ENCODE measurements at places on chromosomes 3 and 15. TPM values are rescaled to one million over a fixed set of nuclear protein-coding genes. Genes with fewer than 3 reads are reported as not detected.
A peak's percentile ranks its signal among the peaks of the same experiment; 100 is the strongest.

ACSBG1 gene
- 0.18 TPM for polyA plus RNA-seq

- DNase-seq: no peak
Measured at GRCh38 chr3:101807888-101808287, 28.9 kb downstream of the NXPE3 start.

DNA sequence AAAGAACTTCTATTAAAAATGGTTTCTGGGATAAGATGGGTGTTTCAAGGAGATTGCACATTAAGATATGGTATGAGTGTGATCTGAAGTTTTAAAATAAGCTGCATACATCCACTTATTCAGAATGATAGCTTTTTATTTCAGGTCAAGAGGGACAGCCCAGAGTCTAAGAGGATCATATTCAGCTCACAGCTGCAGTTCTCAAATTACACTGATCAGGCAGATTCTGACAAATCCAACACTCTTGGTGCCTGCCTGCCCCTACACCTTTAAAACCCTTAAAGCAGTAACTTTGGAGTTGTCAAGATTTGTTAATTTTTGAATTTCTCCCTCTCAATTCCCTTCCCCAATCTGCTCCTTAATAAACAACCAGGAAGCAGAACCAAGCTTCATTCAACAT, 9.1 kb upstream of the TMEM87A start:
- no peak for DNase-seq

CHRNB4 gene
- polyA plus RNA-seq: 0.18 TPM

- DNase-seq: no peak
Measured at GRCh38 chr3:59480486-59480995, 430.7 kb upstream of the CFAP20DC start.

SEMA3F gene
- polyA plus RNA-seq: 9.0 TPM

GRCh38 chr15:67107014-67107812, 41.8 kb downstream of the SMAD3 start:
- DNase-seq: no peak

- DNase-seq: no peak
Measured at GRCh38 chr15:40872791-40873693, 992 bp downstream of the RHOV start.

DNA sequence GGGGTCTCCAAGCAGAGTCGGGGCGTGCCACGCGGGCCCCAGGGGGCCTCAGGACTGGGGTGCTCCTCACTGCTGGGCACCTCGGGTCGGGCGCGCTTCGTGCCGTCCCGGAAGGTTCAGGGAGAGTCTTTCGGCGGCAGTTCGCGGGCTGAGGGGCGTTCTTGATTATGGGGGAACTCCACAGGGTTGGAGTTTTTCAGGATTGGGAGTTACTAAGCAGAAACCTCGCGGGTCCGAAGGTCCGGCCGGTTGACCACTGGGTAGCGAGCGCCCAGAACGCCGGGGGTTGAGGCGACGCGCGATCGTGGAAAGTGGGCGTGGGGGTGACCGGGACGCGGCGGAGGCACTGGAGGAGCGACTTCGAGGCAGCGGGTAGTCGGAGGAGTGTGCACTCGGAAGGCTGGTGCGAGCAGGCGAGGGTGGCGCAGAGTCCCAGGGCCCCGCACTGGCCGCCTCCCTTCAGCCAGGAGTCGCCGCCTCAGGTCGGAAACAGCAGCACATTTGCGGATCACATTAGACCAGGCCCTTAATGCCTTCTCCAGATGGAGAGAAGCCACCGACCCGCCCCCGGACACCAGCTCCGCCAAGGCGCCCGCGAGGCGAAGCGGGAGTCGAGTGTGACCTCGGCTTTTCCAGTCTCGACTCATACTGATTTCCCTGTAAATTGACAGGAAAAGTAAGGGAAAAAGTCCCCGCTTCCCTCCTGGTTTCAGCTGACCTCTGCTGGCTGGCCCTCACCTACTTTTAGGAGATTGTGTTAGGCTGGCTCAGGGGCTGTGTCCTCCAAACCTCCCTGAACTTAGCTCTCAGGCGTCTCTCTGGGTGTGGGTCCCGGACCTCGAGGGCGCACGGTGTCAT, 685 bp downstream of the ADAMTSL3 start:
- no peak for DNase-seq

GCHFR gene
- polyA plus RNA-seq: 5.6 TPM

PRR20G gene
- not detected for polyA plus RNA-seq

USP13 gene
- 48.8 TPM for polyA plus RNA-seq

- DNase-seq: no peak
Measured at GRCh38 chr15:91476861-91477260, 376.6 kb upstream of the SLCO3A1 start.

DNA sequence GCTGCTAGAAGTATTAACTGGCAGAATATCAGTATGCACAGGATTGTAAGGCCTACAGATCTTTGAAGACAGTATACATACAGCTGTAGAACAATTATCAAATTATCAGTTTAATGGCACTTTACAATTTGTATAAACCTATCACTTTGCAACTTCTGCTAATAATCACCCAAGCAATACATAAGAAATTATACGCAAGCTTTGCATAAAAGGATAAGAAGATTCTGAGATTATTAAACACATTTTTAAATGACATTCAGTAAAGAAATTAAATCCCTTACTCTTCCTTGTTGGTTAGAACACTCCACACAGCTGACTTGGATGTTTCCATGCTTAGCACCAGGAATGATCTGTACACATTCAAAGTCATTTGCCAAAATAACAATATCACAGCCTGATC, 46.8 kb downstream of the DMXL2 start:
- DNase-seq: no peak

GRCh38 chr3:139454346-139454745, 22.0 kb downstream of the RBP2 start:
- no peak for DNase-seq

STAC gene
- 40.1 TPM for polyA plus RNA-seq

GASK1A gene
- polyA plus RNA-seq: 4.4 TPM

- DNase-seq: no peak
Measured at GRCh38 chr3:170566413-170566812, 19.5 kb downstream of the SLC7A14 start.

RLBP1 gene
- 0.28 TPM for polyA plus RNA-seq

DNA sequence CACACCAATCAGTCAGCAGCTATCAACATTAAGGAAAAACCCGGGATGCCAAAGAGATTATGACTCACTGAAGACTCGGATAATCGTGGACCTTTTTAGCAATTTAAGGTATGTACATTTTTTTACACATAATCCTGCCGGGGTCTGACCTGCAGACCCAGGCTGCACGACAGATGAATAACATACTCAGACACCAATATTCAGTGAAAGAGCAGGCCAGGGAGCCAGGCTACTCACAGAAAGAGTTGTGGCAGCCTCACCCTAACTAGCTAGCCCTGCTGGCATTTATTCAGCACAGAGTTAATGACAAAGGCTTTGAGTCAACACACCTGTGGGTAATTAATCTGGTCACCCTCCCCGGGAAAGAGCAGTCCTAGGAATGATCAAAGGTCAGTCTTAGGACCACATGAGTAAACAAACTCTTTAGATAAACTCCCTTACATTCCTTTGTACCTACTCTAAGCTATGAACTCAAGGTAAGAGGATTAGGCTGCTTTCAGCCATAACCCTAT, 727.5 kb downstream of the TBL1XR1 start:
- no peak for DNase-seq

CHAC1 gene
- 9.5 TPM for polyA plus RNA-seq

GRCh38 chr3:144301863-144302262, 330.2 kb downstream of the DIPK2A start:
- DNase-seq: no peak

DNA sequence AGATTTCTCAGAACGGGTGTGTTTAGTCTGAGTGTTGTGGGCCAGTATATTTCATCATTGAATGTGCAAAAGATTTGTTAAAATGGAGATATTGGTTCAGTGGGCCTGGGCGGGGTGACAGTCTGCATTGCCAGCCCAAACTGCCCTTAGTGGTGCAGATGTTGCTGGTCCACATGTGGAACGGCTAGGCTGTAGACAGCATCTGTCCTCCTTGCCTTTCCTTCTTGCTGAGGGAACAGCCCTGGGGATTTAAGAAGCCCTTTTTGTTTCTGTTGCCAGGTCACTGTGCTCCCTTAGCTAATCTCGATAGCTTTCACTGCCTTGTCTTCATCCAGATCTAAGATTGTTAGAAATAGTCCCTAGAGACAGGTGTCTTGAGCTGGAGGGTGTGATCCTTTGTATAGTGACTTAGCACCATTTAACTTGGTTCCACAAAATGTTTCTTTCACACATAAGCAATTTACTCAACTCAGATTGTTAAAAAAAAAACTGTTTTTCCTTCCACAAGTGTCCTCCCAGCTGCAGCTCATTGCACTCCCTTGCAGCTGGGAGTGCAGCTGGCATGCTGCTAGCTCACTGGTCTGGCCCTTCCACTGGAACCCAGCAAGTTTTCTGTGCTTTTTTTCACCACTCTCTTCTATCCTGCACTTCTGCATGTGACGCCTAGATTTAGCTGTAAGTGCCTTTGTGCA, 37.5 kb downstream of the GAP43 start:
- no peak for DNase-seq

DMXL2 gene
- polyA plus RNA-seq: 21.3 TPM

GRCh38 chr3:142148792-142149672, at the start of gene TFDP2:
Gene TFDP2 (minus strand): TSS chr3:142149544. CDS start chr3:142101749, 47,795 bp downstream.
- DNase-seq: peak; percentile 66

- no peak for DNase-seq
Measured at GRCh38 chr3:105096071-105096470, 270.6 kb upstream of the ALCAM start.

RHOV gene
- 0.34 TPM for polyA plus RNA-seq

DNA sequence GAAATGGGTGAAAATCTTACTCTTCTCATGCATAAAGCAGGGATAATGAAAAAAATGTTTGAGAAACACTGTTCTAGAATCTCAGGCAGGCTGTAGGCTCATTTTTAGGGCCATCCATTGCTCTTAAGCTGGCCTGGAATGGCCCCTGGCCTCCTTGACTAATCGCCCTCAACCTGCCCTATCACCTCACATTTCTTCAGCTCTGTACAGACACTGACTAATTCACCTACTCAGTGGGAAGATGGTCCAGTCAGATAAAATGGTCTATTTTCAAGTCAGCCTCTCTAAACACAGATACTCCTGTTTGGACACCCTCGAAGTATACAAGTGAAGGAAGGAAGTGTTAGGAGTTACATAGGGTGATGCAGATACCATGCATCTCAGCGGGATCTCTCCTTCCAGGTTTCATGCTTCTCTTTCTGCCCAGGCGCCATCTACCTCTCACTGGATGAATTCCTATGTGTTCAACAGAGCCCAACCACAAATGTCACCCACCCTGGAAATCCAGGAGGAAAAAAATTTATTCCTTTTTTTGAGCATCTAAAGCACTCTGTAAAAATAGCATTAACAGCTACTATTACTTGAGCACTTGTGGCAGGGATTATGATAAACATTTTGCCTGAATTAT, 12.1 kb downstream of the FMN1 start:
- DNase-seq: no peak

DNA sequence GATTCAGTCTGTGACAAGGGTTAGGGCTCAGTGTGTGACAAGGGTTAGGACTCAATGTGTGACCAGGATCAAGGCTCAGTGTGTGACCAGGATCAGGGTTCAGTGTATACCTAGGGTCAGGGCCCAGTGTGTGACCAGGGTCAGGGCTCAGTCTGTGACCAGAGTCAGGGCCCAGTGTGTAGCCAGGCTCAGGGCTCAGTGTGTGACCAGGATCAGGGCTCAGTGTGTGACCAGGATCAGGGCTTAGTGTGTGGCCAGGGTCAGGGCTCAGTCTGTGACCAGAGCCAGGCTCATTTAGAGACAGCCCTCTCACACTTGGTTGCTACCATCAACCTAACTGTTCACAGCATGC, 24.2 kb downstream of the LOXL1 start:
- no peak for DNase-seq

DNA sequence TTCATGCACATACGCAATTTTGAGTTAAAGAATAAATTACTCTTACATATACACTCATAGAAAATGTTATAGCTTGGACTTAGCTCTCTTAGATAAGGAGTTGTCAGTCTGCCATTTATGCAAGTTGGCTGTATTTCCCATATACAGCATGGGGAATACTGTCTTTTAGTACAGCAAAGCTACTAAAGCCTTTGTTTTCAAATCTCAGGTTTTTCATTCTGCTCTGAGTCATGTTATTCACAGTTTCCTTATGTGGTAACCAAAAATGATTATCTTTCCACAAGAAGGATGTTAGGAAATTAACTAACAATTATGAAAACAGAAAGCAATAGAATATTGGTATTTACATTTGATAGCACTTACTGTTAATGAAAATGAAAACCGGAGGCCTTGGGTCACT, 4.3 kb upstream of the TIPARP start:
- DNase-seq: no peak

DNA sequence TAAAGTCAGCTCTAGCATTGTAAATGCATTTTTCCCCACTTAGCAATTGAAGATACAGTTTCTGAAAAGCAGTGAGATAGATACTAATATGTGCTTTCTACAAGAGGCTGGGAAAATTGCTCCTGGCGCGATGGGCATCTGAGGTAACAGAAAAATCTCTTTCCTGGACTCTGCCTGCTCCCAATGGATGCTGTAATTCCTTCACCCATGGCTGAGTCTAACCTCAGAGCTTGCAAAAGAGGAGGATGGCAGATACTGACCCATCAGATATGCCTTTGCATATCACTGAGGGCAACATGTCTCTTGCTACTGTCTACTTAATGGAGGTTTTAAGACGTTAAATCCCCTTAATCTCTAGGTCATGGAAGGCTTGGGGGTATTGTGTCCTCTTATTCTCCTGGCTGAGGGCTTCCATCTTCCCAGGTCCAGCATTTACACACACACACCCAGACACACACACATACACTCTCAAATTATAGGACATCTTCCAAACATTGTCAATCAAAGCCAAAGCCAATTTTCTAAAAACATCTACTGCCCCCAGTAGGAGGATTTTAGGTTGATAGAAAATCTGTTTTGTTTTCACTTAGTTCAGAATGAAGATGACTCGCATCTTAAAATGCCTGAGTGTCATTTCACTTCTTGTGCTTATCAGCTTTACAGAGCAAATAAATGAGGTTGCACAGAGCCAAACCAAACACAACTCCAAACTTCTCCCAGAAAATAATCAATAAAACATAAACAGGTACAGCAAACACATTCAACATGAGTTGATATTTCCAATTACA, 2.4 kb downstream of the TRPM1 start:
- no peak for DNase-seq

GRK7 gene
- 0.10 TPM for polyA plus RNA-seq

GRCh38 chr3:63914312-63914711, 2.1 kb upstream of the SCAANT1 start:
- no peak for DNase-seq

CNTN6 gene
- 1.2 TPM for polyA plus RNA-seq

DNA sequence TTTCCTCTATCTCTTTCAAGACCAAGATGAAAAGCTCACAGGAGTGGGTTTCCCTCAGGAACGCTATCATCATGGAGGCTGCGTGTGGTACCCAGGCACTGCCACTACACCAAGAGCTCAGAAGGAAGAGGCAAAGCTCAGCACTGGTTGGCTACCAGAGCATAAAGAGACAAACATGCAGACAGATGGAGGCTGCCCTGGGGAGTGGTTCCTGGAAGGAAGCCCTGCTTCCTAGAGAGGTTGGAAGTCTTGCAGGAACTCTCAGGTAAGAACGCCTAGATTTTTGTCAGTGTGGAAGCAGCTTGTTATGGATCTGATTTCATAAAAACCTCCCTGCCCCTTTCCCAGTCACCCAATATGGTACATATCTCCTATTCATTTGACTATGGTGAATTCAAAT, 49.9 kb upstream of the ADCY5 start:
- no peak for DNase-seq

TTLL13 gene
- polyA plus RNA-seq: 0.20 TPM

Data from forelimb muscle (tissue), 1 donor.